GM12865 (cell line): ENCODE measurements at places on chromosomes 16 and 17.

- DNase-seq = no peak
Measured at GRCh38 chr17:9195961-9196670, 174.8 kb downstream of the NTN1 start.

DNA sequence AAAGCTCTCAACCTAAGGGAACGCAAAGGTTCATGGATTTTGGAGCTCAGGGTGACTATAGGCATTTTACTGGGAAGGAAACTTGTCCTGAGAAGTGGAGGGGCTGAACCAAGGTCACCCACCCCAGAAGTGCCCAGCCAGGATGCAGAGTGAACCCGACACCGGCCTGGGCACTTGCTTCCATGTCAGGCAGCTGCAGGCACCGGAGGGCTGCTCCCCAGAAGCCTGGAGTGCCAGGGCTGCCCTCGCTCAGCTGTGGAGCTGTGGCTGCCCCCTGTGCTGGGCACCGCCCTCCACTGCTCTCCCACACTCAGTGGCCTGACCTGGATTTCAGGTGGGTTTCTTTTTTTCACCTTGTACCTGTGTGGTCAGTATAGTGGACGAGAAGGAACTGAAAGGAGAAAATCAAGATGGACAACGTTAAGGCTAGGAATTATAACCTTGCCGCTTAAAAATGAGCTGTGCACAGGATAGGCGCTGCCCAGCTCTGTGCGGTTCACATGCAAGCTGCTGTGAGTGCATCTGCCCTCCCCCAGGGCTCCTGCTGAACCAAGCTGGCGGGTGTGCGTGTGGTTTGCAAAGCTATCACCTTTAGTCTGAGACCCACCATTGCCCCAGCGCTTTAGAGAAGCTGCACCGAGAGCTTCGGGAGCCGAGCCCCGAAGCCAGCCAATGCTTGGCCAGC, 2.2 kb downstream of the MAPK8IP3 start:
- DNase-seq = no peak

DNA sequence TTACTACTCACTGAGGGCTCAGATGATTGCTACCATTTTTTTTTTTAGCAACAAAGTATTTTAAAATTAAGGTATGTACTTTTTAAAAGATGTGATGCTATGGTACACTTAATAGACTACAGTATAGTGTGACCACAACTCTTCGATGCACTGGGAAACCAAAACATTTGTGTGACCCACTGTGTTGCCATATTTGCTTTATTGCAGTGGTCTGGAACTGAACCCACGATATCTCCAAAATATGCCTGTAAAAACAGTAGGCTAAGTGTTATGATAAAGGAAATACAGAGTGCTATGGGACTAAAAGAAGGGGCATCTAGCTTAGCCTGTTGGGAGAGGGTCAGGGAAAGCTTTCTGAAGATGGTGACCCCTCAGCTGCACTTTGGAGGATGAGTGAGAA, 41.6 kb upstream of the HNF1B start:
- no peak for DNase-seq

- DNase-seq = no peak
Measured at GRCh38 chr17:79045001-79045729, 21.2 kb downstream of the C1QTNF1 start.

DNA sequence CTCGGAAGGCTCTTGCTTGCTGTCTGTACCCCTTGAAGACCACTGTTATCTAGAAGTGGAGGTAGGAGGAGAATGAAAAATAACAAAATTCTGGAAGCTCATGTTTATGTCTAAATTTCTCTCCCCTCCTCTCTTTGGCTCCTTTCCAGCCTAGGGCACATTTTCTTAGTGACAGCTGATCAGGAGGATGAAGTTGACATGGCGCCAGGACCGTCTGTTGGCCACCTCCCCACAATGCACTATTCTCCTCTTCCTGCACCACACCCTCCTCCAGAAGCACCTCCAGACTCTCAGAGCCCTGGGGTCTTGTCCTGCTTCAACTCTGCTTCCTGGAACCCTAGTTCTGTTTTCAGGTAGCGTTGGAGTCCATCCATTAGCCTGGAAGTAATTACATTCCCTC, 25.5 kb upstream of the SSTR2 start:
- no peak for DNase-seq

- peak; percentile 33 for DNase-seq
Measured at GRCh38 chr17:10186771-10187410, 11.5 kb downstream of the GAS7 start.

GRCh38 chr16:64481497-64481896, 640.4 kb downstream of the CDH11 start:
- no peak for DNase-seq

- no peak for DNase-seq
Measured at GRCh38 chr16:9148374-9149015, 57.1 kb downstream of the HAPSTR1 start.

DNA sequence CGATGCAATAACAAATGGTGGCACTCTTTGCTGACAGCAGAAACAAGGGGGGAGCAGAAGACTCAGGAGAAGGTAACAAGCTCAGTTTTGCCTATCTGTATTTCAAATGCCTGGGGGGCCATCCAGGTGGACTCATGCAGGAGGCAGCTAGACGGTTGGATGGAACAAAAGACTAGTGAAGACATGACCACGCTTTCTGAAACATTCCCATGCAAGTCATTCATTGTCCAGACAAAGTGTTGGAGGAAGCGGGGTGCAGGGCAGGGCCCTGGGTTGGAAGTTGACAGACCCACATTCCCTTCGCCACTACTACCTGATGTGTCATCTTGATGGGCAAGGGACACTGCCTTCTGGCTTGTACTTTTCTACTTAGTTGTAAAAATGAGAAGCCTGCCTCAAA, 29.8 kb upstream of the CRYBA1 start:
- DNase-seq = no peak

GRCh38 chr17:72128039-72128438, 7.2 kb downstream of the SOX9 start:
- DNase-seq = no peak

DNA sequence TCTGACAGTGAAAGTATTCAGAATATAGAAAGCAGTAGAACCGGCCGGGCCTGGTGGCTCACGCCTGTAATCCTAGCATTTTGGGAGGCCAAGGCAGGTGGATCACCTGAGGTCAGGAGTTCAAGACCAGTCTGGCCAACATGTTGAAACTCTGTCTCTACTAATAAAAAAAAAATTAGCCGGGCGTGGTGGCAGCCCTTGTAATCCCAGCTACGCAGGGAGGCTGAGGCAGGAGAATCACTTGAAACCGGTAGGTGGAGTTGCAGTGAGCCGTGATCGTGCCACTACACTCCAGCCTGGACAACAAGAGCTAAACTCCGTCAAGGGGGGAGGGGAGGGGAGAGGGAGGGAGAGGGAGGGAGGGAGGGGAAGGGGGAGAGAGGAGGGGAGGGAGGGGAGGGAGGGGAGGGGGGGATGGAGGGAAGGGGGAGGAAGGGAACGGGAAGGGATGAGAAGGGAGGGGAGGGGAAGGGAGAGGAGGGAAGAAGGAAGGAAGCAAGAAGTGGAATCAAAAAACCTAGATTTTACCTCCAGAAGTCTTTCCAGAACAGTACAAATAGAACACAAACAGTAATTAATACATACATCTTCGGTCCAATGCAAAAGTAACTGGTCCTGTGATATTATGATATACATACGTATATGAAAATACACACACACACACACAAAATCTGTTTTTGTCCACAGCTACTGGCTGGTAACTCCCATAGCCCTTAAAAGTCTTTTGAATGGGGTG, 10.9 kb upstream of the NT5C start:
- DNase-seq = no peak

GRCh38 chr17:37708616-37709212, 36.1 kb downstream of the HNF1B start:
- DNase-seq = peak; percentile 10

DNA sequence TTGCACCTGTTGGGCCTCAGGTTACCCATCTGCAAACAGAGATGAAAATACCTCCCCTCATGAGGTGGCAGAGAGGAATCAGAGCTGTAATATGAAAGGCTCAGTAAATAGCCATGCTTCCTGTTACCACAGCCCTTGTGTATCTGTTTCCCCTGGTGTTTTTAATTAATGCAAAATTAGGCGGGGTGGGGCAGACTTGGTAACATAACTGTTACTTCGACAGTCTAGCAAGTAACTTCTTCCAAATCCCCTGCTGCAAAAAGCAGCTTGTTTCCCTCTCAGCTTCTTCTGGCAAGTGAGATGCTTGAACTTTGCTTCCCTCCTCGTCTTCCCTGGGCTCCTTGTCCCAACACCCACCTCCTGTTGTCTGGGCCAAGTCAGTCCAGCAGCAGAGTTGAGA, 381.5 kb downstream of the CPPED1 start:
- DNase-seq = no peak

DNA sequence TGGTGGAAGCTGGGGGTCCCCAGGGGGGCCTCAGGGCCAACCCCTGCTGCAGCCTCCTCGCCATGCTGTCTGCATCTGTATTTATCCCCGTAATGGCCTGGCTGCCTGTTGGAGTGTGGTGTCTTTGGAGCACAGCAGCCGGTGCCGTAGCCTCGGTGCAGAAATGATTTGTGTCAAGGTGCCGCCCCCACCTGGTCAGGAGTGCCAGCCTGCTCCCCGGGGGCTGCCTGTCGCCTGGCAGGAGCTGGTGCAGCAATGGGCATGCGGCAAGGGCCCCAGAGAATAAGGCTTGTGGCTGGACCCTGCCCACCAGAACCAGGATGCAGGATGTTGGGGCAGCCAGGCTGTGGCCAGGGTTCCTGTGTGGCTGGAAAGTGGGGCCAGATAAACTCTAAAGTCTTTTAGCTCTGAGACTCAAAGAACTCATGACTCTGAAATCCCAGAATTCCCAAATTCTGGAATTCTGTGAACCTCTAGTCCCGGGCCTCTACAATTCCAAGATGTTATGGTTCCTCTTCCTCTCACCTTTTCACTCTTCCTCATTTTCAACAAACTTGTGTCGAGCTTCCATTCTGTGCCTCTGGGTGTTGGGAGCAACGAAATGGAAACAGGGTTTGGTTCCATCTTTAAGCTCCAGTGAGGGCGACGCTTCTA, 5.9 kb downstream of the CPNE2 start:
- DNase-seq = no peak

GRCh38 chr16:1793578-1794220, at the start of gene IGFALS:
IGFALS (minus strand) TSS chr16:1793705; CDS start chr16:1793652, 53 bp downstream.
- no peak for DNase-seq

DNA sequence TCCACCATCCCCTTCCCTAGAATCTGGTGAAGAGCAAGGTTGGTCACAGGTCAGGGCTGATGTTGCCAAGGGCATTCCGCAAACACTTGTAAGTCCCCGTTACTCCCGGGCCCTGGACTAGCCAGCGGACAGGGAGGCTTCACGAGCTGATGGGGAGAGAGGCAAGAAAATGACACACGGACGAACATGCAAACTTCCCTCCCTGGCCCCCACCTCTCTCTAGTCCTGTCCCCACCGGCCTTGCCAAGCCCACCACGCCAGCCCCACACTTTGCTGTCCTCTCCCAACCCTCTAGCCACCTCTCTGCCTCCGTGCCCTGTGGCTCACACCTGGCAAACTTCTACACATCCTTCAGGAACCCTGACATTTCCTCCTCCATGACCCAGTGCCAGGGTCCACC, 54.8 kb downstream of the RPH3AL start:
- DNase-seq = no peak

DNA sequence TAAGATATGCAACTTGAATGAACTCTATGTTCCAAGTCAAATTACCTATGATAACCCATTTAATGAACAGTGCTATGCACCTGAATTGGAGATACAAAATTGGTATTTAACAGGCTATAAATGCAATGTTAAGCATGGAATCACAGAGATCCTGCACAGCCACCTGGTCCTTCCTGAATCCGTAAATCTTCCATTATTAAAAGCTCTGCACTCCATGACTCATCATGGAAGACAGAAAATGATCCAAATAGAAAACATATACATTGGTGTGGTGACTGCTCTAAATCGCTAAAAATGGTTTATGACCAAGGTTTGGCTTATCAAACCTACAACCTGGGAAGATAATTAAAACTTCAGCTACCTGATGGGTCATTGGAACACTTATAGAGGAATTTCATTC, 45.3 kb downstream of the GLG1 start:
- DNase-seq = no peak

- DNase-seq = no peak
Measured at GRCh38 chr17:64196601-64197000, 66.5 kb downstream of the TEX2 start.

GRCh38 chr16:20903116-20903898, 2.7 kb downstream of the LYRM1 start:
- DNase-seq = no peak

DNA sequence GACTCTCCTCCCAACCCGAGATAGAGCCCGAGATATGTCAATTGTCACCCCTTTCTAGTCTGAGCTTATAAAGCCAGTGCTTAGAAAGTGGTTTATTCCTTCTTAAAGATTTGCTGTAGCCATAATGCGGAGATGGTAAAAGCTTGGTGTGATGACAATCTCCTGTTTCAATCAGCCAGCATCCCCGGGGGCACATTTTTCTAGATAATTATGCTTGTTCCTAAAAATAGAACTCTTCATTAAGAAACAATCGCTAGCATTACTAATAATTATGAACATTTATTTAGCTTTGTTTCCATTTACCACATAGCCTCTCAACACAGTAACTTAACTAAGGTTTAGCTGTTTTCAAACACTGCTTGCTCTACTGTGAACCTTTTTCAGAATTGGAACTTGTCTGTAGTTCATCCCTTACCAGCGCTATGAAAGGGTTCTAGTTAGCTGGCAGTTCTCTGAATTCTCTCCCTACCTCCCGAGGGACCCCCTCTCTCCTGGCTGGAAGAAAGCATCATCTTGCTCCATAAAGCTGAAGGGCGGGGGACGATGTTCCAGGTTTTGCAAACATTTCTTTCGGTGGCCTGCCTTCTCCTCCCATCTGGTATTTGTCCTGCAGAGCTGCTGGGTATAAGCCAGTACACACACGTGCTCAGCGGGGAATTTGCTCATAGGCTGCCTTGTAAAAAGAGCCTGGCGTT, 922 bp upstream of the MRPL58 start:
- DNase-seq = no peak

- no peak for DNase-seq
Measured at GRCh38 chr16:4957420-4957719, 760 bp upstream of the SEC14L5 start.

DNA sequence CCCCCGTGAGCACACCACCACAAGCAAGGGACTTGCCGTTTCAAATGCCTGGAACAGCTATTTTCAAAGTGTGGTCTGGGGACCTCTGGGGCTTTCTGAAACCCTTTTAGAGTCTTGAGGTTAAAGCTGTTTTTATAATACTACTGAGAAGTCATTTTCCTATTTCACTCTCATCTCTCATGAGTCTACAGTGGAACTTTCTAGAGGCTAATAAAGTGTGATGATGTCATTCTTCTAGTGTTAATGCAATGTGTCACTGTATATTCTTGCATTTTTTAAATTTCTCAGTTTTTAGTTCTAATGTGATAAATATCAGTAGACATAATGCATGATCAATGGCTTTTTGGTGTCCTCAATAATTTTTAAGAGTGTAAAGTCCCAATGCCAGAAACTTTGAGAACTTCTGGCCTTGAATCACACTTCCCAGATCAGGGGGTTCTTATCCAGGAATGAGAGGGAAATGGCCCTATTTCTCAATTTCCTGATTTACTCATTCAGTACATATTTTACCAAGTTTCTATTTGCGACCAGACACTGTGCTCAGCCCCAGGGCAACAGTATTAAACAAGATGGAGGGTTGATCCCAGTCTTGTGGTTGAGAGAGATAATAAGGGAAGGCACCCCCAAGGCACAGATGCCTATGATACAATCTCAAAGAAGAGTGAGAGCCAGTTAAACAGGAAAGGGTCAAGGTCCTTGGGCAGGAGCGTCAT, 444.0 kb downstream of the HS3ST3B1 start:
- DNase-seq = no peak

- no peak for DNase-seq
Measured at GRCh38 chr17:35192708-35193107, 1.5 kb downstream of the SLC35G3 start.

GRCh38 chr16:25258861-25259179, 1.2 kb upstream of the ZKSCAN2 start:
- DNase-seq = peak; percentile 22
